DMS79 treated with DMSO at 0.1 percent for 48 hours (cell line): ENCODE measurements at places on chromosomes 1 and 21.

DNA sequence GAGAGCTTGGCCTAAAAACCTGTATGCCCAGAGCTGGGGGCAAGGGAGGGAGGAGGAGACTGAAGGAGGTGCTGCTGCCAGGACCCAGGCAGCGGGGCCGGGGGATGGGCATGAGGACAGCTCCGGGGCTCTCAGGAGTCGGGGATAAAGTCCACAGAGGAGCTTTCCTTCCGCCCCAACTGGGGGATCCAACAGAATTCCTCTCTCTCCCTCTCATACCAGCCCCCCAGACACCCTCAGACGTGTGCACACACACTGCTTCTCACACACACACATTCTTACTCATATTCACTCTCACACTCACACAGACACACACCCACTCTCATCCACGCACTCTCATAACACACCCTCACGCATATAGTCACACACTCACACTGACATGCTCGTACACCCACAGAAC is 39.1 kb downstream of the SYF2 start:
- no peak for DNase-seq

- no peak for DNase-seq
Measured at GRCh38 chr1:156802421-156802935, 14.2 kb downstream of the SH2D2A start.

GRCh38 chr1:65421351-65422025 is 1.0 kb downstream of the LEPR start:
- DNase-seq = peak; percentile 47

DNA sequence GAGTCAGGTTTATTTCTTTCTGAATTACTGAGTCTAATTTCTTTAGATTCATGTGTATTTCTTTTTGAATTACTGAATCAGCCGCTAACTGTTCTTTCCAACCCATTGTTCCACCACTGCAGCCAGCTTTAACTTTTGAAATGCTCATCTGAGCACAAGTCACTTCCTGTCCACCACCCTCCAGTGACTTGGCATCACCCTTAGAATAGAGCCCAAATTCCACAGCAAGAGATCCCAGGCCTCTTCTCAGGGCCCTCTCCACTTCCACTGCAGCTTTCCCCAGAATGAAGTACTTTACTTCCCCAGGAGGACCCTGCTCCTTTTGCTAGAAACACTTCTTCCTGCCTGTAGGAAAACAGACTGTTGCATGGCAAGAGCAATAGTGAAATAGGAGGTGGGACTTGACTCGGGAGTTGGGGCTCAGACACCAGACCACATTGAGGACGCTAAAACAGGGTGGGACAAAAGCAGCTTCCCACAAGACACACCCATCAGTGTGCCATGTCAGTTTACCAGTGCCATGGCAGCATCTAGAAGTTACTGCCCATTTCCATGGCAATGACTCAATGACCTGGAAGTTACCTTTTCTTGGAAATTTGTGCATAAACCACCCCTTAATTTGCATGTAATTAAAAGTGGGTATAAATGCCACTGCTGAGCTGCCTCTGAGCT is 56.5 kb upstream of the ADAR start:
- no peak for DNase-seq
